GOT3 (cell line): ENCODE measurements at places on chromosomes 2 and 18.

DNA sequence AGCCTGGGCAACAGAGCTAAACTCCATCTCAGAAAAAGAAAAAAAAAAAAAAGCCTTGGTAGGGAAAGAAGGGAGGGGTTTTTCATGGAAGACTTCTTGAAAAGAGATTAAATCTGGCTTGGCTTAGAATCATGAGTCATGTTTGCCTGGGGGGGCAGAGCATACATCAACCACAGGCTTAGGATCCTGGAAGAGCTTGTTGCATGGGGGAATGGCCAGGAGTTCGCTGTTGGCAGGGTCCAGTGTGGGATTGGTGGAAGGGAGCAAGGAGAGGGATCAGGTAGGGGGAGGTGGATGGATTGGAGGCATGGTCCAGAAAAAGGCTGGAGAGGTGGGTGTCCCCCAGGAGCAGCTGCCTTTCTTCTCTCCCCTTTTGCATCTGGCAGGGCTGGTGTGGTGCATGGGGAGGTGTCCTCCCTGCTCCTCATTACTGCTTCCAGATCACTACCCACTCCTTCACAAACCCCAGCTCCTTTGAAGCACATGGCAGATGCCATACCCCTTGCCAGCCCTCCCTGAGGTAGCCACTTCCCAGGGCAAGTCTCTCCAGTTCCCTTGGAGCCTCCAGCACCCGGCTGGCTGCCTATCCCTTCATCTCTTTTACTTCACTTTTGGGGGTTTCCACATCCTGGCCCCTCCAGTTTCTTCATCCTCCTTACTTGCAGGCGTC lies 2.5 kb downstream of the ARMC9 start:
- DNase-seq = no peak

DNA sequence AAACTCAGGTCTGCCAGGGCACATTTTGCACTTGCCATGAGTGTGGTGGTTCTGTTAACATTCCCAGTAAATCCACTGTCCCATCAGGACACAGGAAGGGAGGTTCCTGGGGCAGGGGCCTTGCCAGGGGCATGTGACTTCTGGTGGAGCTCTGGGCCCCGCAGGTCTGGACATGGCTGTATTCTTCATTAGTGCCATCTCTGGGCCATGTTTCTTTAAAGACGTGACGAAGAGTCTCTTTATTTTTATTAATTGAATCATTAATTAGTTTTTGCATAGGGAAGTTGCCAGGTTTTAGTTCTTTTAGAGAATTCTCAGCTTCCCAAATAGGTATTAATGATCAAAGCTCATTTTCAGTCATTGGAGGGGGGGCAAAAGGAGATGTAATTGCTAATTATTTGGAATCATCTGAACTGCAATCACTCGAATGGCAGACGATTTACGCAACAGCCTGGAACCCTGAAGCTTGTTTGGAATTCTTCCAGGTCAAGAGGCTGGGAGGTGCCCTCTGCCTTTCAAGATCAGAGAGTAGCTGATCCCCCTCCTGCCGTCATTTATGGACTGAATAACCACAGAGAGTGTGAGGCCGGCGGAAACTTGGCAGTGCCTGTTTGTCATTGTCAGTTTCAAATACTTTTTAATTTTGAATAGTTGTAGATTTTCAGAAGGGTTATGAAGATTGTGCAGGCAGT lies 106.2 kb downstream of the RTP5 start:
- no peak for DNase-seq

- no peak for DNase-seq
Measured at GRCh38 chr2:191728750-191729624, 51.1 kb downstream of the NABP1 start.

GRCh38 chr2:173079973-173080860 lies 4.6 kb downstream of the MAP3K20 start:
- DNase-seq = no peak

DNA sequence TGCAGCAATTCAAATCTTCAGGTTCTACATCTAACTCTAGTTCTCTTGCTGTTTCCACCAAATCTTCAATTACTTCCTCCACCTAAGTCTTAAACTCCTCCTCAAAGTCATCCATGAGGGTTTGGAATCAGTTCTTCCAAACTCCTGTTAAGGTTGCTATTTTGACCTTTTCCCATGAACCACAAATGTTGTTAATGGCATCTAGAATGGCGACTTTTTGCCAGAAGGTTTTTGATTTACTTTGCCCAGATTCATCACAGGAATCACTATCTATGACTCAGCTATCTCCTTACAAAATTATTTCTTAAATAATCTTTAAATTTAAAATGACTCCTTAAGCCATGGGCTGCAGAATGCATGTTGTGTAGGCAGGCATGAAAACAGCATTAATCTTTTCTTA lies 368.9 kb upstream of the TNP1 start:
- no peak for DNase-seq

- no peak for DNase-seq
Measured at GRCh38 chr18:596288-596881, 403 bp upstream of the CLUL1 start.

DNA sequence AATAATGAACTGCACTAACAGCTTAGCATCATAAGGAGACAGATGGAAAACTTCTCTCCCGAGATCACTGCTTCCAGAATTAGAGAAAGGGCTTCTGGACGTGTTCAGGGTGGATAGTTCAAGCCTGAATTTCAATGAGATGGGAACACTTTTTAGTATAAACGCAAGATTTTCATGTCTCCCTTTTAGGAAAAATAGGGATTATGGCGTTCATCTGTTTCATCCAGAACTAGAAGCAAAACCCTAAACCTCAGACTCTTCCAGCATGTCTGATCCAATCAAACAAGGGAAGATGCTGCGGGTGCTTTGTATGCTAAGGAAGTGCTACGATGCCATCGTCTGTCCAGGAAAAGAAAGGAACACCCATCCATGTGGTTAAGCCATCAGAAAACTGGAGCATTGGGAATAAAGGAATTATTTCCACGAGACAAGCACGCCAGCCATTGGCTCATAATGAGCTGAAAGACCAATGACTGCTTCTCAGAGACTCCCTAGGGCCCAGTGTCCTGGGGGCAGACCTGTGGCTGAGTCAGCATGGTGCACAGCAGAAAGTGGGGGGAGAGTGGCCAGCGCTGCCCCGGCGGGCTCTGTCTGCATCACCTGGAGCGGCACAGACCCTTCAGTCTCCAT lies 65.9 kb upstream of the AFF3 start:
- no peak for DNase-seq

- DNase-seq = no peak
Measured at GRCh38 chr2:175880-176820, 87.7 kb downstream of the SH3YL1 start.

DNA sequence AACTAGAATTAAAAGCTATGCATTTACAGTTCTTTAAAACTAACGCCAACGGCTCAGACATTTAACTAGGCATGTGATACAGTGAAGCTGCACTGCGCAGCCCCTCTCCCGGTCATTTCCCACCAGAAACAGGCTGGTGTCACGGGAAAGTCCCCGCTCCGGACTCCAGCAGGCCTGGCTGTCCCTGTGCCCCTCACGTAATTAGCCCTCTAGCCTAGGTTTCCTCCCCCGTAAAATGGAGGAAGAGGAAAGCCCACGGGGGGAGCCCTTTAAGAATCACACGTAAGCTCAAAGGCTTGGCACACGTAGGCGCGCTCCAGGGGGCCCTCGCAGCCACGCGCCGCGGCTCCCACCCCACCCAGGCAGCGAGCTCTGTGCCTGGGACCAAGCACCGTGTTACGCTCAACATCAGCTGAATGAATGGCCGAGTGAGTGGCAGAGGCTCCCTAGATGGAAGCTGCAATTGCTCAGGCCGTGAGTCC lies 48.0 kb downstream of the KCNIP3 start:
- no peak for DNase-seq

- DNase-seq = no peak
Measured at GRCh38 chr2:82879803-82880202, 1579.3 kb downstream of the SUCLG1 start.

- no peak for DNase-seq
Measured at GRCh38 chr2:171566057-171566456, 43.8 kb downstream of the CYBRD1 start.

- DNase-seq = no peak
Measured at GRCh38 chr2:160516547-160517365, 23.1 kb upstream of the RBMS1 start.

GRCh38 chr2:168633200-168633599 lies 169.2 kb upstream of the NOSTRIN start:
- DNase-seq = no peak

DNA sequence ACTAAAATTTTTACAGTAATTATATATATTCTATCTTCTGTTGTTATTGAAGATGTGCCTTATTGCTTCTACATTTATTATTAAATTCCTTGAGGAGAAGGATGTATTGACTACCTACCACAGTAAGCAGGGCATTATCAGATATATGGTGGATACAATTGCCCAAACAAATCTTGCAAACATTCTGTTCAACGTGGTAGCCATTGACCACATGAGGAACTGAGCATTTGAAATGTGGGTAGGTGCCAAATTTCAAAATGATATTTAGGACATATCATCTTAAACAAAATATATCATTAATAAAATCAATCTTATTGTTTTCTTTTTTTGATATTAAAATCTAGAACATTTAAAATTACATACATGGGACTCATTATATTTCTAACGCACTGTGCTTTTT lies 11.1 kb downstream of the SCN3A start:
- no peak for DNase-seq

- DNase-seq = no peak
Measured at GRCh38 chr2:188701836-188702235, 272.3 kb upstream of the COL3A1 start.

DNA sequence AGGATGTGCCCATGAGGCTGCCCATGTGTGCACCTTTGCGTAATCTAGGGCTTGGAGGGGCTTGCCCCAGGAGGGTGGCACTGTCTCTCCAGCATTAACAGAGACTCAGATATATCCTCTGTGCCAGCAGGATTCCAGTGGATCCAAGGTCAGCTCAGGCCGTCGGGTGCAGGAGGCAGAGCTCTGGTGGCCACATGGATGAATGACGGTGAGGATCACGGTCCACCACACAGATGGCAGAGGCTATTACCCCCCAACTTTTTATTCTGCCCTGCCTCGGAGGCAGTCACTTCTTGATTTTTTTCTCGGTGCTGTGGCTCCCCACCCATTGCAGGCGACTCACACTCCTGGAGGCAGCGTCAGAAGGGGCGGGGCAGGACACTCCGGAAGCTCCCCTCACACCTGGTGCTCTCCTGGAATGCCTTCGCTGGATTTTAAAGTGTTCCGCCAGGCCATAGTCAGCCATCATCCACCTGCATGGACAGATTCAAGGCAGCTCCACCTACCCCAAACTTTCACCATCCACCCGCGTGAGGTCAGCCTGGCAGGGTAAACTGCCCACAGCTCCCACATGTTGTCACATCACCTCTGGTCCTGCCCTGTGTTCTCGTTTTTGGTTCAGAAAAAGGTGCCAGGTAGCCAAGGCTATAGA lies 602.9 kb upstream of the RAB6C start:
- no peak for DNase-seq

- no peak for DNase-seq
Measured at GRCh38 chr2:182426082-182426917, 536 bp downstream of the PDE1A start.

DNA sequence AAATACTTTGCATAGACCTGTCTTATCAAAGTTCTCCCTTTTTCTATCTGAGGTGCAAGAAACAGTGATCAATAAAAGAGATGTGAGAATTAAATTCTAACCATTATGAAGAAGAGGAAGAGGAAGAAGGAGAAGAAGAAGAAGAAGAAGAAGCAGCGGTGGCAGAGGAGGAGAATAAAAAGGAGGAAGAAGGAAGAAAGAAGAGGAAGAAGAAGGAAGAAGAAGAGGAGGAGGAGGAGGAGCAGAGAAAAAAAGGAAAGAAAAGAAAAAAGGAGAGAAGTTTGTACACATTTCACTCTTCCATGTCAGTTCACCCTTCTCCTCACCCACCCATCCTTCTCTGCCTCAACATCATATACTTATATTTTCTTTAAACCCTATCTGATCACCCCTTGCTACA lies 68.4 kb downstream of the METTL4 start:
- no peak for DNase-seq

GRCh38 chr2:118223511-118223991 lies 135.3 kb downstream of the INSIG2 start:
- no peak for DNase-seq

DNA sequence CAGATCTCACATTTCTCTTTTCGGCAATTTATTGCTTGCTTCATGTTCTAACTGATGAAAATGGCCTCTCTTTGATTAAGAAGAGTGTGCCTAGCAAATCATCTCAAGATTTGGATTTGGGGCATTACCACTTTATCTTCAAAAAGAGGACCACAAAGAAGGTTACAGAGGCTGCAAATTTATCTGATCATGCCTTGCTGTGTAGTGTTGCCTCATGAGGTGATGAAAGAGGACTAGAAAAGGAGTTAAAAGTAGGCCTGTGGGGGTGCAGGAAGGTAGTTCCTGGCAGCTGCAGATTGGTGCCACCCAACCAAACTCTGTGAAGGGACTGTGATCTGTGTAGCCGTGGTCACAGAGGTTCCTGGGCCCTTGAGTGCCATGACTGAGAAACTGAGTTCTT lies 69.2 kb downstream of the PRELID3A start:
- DNase-seq = no peak

DNA sequence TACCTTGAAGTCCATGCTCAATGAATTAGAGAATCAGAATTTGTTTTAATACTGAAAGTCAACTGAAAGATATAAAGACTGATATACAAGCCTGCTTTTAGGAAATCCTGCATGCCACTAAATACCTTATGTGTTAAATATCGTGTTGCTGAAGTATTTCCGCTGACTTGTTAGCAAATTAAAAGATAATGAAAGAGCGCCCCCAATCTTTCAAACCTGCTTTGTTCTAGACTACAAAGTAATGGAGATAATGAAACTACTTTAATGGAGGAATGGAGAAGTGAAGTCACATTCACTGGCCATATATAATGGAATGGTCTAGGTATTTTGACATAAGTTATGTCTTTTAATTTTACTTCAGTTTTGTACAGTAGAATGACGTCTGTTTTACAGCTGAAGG lies 95.7 kb downstream of the ASXL3 start:
- DNase-seq = no peak

DNA sequence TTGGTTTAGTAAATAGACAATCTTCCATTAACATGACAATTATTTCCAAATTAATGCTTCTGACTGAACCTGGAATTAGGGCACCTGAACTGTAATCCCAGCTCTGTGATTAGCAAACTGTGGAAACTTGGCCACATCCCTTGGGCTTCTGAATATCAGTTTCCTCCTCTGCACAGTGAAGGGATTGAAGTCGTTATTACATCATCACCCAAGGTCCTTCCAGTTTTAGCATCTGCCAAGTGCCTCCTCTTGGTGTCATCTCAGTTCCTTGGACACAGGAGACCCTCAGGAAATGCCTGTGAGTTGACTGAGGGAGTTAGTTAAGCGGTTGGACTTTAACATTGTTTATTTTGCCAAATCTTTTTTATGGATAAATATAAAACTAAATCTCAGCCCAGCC lies 64.8 kb downstream of the MOGAT1 start:
- DNase-seq = no peak
